ENCODE measurements at places on chromosomes 4 and X.

DNA sequence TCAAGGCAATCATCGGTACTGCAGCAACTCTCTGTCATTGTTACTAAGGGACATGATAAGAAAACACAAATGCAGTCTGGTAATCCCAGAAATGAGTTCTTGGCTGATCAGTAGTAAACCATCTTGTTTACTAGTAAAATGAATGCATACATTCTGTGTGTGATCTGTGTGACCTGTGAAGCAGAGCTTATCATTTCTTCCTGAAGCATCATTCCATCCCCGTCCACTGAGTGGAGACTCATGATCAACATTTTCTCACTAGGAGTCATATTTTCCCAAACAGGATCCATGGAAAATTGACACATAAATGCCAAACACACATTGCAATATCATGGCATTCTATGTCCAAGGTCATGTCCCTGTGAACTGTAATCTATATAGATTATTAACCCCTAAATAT lies 226.1 kb downstream of the ANKRD50 start:
- DNase-seq = no peak

DNA sequence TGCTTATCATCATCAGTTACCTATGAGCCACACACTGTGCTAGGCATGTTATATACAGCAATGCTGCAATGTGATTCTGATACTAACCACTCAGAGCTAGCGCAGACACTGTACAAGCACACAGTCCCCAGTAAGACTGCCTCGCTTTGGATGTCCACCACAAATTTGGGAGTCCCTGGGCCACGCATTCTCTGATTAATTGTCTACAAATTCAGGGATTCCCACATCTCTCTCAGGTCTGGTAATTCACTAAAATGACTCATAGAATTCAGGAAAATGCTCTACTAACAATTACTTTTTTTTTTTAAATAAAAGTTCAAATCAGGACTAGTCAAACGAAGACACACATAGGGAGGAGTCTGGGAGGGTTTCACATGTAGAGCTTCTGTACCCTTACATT lies 652.1 kb upstream of the AADAT start:
- no peak for DNase-seq

DNA sequence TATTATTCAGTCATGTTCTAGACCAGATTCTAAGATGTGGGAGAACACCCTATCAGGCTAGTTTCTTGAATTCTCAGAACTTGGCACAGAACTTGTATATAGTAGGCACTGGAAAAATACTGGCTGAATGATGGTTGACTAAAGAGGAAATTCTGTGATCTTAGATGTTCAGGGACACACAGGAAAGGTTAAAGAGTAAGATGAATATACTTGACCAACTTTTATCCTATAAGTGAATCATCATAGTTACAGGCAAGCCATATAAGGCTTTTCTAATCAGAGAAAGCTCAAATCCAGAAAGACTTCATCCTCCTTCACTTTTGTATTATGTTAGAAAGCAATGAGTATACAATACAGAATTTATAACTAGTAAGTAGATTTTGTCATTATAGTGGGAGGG lies 53.8 kb downstream of the SEPTIN11 start:
- no peak for DNase-seq

DNA sequence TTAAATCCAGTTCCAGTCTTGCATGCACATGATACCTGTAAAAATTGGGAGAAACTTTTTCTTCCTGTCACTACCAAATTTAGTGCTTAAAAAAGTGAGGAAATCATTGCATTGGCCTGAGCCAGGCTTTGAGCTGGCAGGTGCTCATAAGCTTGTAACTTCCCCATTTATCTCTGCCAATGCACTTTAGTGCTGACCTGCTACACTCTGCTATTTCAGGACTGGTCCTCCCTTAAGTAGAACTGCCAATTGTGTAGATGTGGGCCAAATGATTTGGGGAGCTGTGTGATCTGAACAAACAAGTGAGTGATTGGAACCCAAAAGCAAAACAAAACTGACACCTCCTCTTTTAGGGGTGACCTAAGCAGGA lies 51.8 kb downstream of the ZNF827 start:
- DNase-seq = no peak

GRCh38 chr4:5639556-5639955 lies 68.8 kb downstream of the EVC2 start:
- no peak for DNase-seq

DNA sequence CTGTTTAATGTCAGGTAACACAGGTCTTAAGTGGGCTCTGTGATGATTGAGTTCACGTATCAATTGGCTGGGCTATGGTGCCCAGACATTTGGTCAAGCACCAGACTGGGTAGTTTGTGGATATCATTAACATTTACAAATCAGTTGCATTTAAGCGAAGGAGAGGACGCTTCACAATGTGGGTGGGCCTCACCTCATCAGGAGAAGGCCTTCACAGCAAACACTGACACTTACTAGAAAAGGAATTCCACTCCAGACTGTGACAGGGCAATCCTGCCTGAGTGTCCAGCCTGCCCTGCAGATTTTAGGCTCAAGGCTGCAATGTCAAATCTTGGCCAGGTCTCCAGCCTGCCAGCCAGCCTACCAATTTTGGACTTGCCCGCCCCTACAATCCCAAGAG lies 270.3 kb downstream of the DHRSX start:
- no peak for DNase-seq
